ENCODE measurements at places on chromosomes 12 and 14.

- DNase-seq = no peak
Measured at GRCh38 chr14:64218344-64219240, 75.6 kb downstream of the ESR2 start.

DNA sequence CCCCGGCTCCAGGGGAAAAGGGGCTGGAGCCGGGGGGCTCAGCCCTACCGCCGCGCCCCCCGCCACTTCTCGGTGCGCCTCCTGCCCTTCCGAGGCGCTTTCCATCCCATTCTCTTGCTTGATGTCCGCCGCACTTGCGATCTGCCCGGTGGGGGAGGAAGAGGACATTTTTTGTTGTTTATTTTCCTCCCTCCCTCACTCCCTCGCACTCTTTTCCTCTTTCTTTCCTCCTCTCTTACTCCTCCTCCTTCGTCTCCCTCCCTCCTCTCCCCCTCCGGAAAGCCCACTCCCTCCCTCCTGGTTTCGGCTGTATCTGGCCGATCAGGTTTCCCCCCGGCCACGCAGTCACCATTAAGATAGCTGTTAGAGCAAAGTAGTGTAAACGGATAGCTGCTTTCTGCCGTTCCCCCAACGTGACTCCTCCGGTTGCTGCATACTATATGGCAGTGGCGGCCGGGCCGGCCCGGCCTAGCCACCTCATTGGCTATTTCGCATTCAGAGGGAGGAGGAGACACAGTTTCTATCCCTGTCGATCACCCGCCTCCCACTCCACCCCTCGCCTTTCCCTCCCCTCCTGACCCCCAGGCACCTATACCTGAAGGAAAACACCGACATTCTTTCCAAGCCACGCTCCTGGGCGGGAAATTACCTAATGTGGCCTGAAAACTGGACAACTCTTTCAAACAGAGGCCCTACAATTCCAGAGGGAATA lies at the start of gene SIX4:
Gene SIX4, minus strand, starts transcription at position 445 of the 712 bp plus-strand sequence. Its CDS starts 277 bp downstream, at position 168.
- no peak for DNase-seq

DNA sequence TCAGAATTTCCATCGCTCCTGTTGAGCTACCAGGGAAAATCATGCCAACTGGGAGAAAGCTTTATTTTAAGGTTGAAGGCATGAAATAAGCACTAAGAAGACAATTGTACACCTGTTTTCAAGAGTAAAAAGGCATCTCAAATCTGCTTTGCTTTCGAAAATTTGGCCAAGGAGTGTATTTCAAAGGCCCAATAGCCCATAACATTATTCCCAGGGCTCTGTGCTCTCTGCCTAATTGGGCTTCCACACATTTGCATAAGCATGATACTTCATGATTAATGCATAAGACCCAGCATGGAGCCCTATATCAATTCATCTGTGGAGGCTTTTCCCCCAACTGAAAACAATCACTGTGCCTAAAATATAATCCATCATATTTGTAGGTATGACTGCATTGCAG lies 258.5 kb downstream of the NOVA1 start:
- no peak for DNase-seq

- no peak for DNase-seq
Measured at GRCh38 chr14:71116568-71117122, 209.4 kb downstream of the PCNX1 start.

GRCh38 chr12:2608608-2608945 lies 186.2 kb upstream of the FKBP4 start:
- no peak for DNase-seq

DNA sequence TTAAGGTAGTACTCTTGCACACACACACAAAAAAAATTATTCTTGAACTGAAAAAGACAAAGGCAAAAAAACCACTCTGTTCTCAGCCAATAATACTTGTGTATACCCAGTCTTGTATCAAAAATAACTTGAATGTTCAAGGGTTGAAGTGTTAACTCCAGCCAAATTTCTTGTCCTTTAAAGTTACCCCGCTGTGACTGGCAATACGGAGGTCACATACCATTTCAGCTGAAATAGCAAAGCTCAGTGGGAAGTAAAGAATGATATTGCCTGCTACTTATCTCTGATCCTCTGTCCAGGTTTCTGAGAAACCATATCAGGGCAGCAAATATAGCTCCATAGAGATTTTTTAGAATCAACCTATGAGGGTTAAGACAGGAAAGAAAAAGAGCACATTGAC lies 167.4 kb downstream of the C12orf50 start:
- no peak for DNase-seq

- DNase-seq = no peak
Measured at GRCh38 chr12:700016-700415, 36.8 kb upstream of the NINJ2 start.
